PC-9 (cell line): ENCODE measurements at places on chromosomes 5 and 9. TPM values are rescaled to one million over a fixed set of nuclear protein-coding genes. Genes with fewer than 3 reads are reported as not detected.

The RANBP3L gene
- total RNA-seq: not detected in 2 replicates

The FCN2 gene
- total RNA-seq: not detected in 2 replicates

The GCNT4 gene
- total RNA-seq: 1.1 and 1.4 TPM in 2 replicates

GRCh38 chr5:53087171-53087570 is 22.4 kb downstream of the MOCS2 start:
- no peak for DNase-seq

The GDNF gene
- 0.38 and 0.85 TPM in 2 replicates for total RNA-seq

DNA sequence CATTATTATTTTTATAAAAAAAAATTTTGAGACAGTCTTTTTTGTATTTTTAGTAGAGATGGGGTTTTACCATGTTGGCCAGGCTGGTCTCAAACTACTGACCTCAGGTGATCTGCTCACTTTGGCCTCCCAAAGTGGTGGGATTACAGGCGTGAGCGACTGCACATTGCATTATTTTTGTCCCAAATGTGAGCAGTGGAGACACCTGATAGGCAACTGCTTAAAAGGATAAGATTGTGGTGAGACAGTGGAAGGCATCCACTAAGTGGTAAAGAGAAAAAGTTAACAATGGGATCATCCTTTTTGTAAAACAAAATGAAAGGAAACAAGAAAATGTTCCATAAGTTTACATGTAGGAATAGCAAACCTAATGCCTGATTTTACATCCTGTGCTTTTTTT is 2.0 kb upstream of the CENPH start:
- DNase-seq: no peak

GRCh38 chr9:7963026-7963425 is 163.4 kb upstream of the DMAC1 start:
- DNase-seq: no peak

The CATSPER3 gene
- total RNA-seq: 0.57 and 0.68 TPM in 2 replicates

DNA sequence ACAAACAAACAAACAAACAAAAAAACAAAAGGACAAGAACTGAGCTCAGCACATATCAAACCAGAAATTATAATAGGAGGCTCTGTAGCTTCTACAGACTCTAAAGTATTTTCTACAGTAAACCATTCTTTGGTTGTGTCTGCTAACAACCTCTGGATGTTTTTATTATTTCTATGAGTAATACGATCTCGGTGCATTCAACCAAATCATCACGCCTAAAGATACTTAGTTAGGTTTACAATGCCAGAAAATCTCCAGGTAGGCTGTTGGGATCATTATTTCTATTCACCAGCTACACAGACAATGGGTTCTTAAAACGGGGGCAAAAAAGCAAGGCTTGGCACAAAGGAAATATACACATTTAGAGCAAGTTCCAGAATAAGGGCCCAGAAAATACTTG is 41.6 kb upstream of the ALDOB start:
- DNase-seq: no peak

The POU5F2 gene
- total RNA-seq: 0.95 and 1.1 TPM in 2 replicates

The AFAP1L1 gene
- total RNA-seq: 9.6 and 13.2 TPM in 2 replicates

- DNase-seq: no peak
These were observed 448.1 kb downstream of the ARHGEF28 start for GRCh38 chr5:74074111-74074510.

DNA sequence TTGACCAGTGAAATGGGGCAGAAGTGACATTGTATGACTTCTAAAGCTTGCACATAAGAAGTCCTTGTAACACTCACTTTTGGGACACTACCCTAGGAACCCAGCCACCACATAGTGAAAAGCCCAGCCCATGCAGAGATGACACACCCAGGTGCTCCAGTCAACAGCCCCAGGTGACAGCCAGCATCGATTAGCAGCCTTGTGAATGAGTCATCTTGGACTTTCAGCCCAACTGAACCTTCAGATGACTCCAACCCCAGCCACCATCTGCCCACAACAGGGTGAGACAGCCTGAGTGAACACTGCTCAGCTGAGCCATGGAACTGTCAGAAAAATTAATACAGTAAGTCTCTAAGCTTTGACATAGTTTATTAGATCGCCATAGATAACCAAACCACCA is 458.6 kb downstream of the ZSWIM6 start:
- no peak for DNase-seq

DNA sequence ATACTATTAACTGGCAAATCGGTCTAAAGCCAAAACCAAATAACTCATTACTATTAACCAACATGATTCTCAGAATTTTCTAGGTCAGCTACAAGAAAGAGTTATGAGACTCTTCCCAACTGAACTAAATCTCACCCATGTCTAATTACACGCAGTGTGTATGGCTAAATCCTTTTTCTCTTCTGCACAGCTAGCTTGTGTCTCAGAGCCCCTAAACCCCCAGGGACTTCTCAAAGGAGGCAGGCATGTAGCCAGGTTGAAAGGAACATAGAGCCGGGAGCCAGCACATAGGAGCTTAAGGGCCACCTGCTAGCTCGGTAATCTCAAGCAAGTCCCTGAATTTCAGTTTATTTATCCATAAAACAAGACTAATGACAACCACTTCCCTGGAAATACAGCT is 2.2 kb upstream of the GZMK start:
- no peak for DNase-seq

- DNase-seq: no peak
These were observed 37.9 kb downstream of the TNFAIP8 start for GRCh38 chr5:119393746-119394145.

DNA sequence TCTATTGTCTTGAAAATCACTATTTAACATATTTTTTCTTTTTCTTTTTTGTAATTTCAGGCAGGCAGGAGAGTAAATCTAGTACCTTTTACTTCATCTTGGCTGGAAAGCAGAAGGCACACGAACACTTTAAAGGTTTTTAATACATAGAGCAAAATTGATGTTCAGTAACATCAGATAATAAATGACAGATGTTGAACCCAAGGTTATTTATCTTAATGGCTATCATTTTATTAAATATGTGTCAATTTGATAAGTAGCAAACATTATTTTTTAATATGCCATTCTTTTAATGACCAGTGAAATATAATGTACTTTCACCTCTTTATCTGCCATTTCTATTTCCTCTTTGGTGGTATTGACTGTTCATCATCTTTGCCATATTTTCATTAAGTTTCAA is 381.2 kb downstream of the ARHGEF28 start:
- DNase-seq: no peak

DNA sequence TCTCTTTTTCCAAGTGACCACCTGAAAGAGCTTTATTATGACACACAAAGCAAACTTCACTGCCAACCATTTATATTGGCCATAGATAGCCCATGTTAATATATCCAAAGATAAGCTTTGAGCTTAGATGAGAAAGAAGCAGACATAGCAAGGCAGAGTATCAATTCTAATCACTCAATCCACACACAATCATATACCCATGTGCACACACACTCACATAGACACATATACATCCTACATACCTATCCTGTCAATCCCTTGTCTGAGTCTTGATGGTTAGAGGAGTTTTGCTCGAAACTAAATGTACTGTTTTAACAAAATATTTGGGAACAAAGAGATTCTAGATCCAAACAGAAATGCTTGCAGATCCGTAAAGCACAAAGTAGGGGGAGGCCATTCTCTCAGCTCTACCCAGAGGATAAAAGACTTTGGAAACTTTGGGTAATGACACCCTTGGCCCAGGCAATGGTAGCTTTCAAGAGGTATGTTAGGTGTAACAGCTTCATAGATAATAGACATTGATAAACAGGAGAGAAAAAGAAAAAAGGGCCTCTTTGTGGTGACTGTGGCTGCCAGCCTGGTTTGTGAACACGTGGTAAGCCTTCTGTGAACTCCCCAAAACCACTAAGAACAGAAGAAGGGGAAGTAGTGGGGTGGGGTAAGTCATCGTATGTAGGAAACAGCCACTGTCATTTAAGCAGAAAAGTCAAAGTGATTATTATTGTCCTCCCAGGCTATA is 121.6 kb downstream of the TLR4 start:
- DNase-seq: no peak

The PTGES gene
- 116 and 119 TPM in 2 replicates for total RNA-seq

The CAMK2A gene
- total RNA-seq: 0.13 and 0.65 TPM in 2 replicates

DNA sequence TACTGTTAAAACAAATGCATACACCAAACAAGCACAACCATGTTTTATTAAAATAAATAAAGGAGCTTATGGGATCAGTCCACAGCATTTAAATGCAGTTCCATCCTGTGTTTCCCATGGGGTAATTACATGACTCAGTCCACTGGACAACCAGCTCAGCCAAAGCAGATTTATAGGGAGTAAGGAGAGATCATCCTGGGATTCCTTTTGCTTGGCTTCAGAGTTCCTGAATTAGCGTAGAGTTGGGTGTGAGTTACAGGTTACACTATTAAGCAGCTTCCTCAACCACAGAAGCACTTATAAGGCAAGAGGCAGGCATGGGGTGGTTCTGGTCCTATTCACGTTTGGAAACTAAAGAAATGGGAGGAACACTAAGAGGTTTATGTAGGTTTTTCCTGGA is 381.1 kb upstream of the ACTBL2 start:
- DNase-seq: peak; percentile 43

The IL6ST gene
- 52.2 and 60.2 TPM in 2 replicates for total RNA-seq

- DNase-seq: no peak
These were observed 442.2 kb upstream of the MPDZ start for GRCh38 chr9:13721481-13722235.

GRCh38 chr5:113380807-113381326 is 53.9 kb downstream of the TSSK1B start:
- no peak for DNase-seq

DNA sequence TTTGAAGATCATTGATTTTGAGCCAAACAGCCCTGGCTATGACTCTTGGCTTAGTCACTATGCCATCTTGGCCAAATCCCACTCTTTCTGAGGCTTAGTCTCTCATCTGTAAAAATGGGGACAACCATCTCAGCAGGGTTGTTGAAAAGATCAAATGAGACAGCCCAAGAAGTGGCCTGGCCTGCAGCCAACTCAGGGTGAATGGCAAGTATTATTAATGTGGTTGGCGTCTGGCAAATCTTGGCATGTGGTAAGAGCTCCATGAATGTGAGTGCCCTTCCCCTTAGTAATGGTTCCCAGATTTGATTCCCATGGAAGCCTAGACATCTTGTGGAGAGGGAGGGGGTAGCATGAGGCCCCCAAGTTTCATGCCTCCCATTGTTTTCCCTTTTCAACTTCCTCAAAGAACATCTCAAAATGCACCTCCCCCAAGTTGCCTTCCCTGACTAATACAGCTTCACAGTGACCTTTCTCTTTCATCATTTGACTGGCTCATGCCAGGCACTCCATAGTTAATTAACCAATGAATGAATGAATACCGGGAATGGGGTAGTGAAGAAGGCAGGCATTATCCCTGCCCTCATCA is 11.8 kb upstream of the TGFBI start:
- DNase-seq: peak; percentile 89

- no peak for DNase-seq
These were observed 7.6 kb downstream of the GRIN1 start for GRCh38 chr9:137146527-137146918.

- DNase-seq: no peak
These were observed 47.6 kb upstream of the SHOC1 start for GRCh38 chr9:111842313-111842712.

DNA sequence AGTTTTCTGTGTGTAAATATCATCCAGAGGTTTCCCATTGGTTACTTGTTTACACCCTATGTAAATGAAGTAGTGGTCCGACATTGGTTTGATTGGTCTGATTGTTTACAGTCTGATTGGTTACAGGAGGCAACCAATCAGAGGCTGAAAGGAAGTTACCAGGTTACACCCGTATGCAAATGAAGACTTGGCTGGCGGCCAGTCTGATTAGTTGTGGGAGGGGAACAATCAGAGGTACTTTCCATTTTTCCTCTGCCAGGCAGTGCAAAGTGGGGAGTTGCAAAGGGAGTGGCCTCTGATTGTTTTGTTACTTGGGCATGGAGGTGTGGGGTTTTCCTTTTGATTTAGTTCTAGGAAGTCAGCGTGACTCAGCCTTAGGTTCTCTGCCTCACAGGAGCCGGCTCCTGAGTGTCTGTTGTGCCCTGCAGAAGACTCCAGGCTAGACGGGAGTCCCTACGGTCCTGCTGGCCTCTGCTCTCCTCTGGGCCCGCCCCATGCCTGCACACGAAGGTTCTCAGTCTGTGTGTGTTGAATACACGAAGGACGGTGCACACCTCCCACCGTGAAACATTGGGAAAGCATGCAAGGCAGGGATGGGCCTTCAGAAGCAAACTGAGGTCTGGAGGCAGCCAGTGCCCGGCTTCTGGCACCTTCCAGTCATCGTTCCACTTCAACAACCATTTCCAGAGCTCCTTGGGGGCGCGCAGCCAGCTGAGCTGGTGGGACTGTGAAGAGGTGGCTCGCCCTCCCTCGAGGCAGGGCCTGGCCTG is 42.9 kb downstream of the OLFM1 start:
- no peak for DNase-seq

DNA sequence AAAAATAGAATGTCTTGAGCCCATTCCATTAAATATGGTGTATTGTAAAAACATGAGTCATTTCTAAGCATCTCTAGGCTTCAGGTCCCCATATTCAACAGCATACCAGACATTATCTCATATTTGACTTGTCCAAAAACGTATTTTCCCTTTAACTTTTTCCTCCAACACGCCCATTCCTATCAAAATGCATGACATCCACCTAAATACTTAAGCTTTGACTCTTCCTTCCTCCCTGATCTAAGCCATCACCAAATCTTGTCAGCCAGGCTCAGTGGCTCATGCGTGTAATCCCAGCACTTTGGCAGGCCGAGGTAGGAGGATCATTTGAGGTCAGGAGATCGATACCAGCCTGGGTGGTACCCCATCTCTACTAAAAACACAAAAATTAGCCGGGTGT is 23.9 kb downstream of the VCP start:
- DNase-seq: no peak

GRCh38 chr5:1974501-1975405 is 92.0 kb upstream of the IRX4 start:
- no peak for DNase-seq

- no peak for DNase-seq
These were observed 411 bp upstream of the MAT2B start for GRCh38 chr5:163505049-163505367.

DNA sequence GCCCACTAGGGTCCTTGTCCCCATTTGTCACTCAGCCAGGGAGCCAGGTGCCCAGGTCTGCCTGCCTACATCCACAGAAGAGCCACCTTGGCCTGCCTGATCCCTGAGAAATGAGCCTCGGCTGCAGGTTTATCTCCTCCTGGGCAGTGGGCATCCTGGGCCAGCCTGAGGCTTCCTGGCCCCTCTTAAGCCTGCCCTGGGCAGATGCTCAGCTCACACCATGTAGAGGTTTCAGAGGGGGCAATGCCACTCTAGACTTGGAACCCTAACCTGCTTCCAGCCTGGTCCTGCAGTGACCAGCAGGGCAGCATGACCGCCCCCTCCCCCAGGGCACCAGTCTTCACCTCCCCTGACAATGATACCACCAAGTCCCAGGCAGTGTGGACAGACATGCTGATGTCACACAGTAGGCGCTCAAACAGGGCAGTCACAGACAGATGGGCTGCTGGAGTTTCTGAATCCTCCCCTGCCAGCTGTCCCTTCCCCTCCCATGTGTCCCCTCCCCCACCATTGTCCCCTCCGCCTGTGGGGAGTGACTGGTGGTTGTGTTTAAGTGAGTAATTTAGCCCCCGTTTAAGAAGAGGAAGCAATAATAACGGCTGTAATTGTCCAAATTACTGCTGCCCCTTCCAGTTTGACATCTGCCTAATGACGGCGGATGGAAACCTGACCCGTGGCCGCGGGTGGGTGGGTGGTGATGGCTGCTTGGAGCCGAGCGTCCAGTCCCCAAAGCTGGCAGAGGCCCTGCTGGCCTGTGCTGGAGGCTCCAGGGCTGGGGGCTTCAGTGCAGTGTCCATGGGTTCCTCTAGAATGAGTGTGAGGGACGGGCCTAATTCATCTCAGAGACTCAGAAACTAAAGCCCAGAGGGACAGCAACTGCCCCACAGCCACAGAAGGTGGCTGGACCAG is 147.7 kb downstream of the BARX1 start:
- DNase-seq: no peak
